ENCODE measurements at places on chromosomes 5 and 9.
A peak's percentile ranks its signal among the peaks of the same experiment; 100 is the strongest.

DNA sequence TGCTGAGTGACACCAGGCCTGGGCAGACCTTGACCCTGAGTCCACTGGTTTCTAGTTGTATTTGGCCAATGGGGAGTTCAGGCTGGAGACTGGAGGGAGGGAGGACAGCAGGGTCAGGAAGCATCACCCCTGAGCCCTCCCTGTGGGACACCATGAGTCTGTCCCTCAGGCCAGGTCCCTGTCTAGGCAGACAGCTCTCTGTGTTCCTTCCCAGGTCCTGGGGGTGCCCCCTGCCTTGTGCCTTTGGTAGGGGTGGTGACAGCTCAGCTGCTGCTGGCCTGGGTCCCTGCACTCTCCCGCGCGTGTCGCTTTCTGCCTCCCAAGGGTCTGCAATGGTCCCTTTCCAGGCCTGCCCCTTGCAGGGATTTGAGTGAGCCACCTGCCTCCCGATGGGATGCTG lies 125.5 kb downstream of the OLFM1 start:
- no peak for DNase-seq

- no peak for DNase-seq
These were observed 1.0 kb upstream of the TPM2 start for GRCh38 chr9:35690614-35691333.

- DNase-seq: peak; percentile 13
These were observed 11.0 kb downstream of the CCDC152 start for GRCh38 chr5:42767491-42768105.

DNA sequence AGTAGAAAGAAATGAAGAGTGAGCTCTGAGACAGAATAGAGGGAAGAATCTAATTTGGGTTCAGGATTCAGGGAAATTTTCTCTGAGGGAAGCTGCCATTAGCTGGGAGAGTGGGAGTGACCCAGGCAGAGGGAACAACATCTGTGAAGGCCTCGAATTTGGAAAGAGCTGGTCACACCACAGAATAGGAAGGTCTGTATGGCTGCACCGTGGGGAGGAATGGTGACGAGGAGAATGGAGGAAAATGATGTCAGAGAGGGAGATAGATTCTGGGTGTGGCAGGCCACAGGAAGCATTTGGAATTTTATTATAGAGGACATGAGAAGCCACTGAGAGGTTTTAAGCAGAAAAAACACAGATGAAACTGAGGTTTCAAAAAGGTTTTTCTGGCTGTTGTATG lies 98.5 kb downstream of the MAMDC2 start:
- DNase-seq: no peak
